Heart right ventricle (tissue), 16 donors: ENCODE measurements at places on chromosomes 3 and 15.

- H3K36me3 ChIP-seq: peaks cover 55% of the 10 kb centered on the region
- H3K27me3 ChIP-seq: no peaks in the 10 kb centered on the region
- DNase-seq: no peak
These were observed 8.1 kb downstream of the B2M start for GRCh38 chr15:44719293-44719999.

DNA sequence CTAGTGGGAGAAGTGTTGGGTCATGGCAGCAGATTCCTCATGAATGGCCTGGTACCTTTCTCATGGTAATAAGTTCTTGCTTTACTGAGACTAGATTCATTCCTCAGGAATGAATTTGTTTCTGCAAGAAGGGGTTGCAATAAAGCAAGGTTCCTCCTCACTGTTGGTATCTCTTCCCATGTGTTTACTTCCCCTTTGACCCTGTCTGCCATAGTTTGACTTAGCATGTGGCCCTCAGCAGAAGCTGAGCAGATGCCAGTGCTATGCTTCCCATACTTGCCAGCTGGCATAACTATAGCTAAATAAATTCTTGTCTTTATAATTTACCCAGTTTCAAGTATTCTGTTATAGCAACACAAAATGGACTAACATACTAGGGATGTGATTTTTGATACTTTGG is 163.6 kb upstream of the COL8A1 start:
- H3K27me3 ChIP-seq: no peaks in the 10 kb centered on the region
- no peak overlapping the region for H3K27ac ChIP-seq
- no peak overlapping the region for H3K4me3 ChIP-seq
- H3K4me1 ChIP-seq: no peaks in the 10 kb centered on the region
- DNase-seq: no peak

GRCh38 chr3:46318207-46318927 is 35.5 kb upstream of the CCR2 start:
- no peaks in the 10 kb centered on the region for H3K4me1 ChIP-seq
- no peak overlapping the region for H3K27ac ChIP-seq
- peaks cover 4% of the 10 kb centered on the region for H3K27me3 ChIP-seq
- DNase-seq: no peak

DNA sequence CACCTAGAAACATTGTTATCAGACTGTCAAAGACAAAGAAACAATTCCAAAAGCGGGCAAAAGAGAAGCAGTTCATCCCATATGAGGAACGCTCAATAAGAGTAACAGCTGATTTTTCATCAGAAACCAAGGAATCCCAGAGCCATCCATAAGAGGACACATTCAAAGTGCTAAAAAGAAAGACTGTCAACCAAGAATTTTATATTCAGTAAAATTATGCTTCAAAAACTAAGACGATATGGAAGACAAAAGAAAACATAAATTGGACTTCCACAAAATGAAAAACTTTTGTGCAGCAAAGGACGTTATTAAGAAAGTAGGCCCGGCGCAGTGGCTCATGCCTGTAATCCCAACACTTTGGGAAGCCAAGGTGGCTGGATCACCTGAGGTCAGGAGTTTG is 4.0 kb downstream of the LEO1 start:
- H3K27ac ChIP-seq: no peak overlapping the region
- no peak for DNase-seq
- H3K4me3 ChIP-seq: no peak overlapping the region
- H3K36me3 ChIP-seq: no peaks in the 10 kb centered on the region
- H3K4me1 ChIP-seq: peaks cover 22% of the 10 kb centered on the region

DNA sequence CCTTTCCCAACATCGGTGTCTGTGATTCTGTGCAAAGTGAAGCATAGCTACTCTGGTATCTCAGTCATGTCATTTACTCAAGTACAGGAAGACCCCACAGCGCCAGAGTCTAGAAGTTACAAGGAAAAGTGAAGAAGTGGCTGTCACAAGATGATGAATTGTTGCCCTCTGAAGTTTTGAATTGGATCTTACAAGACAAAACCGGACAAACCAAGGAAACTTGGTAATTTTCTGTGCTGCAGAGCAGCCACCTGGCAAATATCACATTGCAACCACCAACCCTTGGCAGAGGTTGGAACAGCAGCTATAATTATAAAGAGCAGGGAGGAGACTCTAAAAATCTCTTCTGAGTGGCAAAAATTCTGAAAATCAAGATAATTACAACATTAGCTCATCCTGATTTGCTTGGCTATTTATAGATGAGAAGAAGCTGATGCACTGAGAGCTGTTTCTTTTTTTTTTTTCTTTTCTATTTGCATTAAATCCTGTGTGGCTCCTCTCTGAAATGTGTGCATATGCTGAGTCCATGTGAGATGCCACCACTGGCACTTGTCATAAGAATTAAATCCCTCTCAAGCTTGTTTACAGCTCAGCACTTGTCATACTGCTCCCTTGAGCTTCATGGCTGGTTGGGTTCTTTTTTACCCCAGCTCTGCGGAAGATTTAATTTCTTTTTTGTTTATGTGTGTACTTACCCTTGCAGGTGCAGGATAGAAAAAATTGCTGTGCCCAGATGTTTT is 68.0 kb upstream of the MNS1 start:
- no peak for DNase-seq
- no peaks in the 10 kb centered on the region for H3K27me3 ChIP-seq
- no peak overlapping the region for H3K4me3 ChIP-seq
- no peaks in the 10 kb centered on the region for H3K36me3 ChIP-seq
- H3K4me1 ChIP-seq: no peaks in the 10 kb centered on the region

DNA sequence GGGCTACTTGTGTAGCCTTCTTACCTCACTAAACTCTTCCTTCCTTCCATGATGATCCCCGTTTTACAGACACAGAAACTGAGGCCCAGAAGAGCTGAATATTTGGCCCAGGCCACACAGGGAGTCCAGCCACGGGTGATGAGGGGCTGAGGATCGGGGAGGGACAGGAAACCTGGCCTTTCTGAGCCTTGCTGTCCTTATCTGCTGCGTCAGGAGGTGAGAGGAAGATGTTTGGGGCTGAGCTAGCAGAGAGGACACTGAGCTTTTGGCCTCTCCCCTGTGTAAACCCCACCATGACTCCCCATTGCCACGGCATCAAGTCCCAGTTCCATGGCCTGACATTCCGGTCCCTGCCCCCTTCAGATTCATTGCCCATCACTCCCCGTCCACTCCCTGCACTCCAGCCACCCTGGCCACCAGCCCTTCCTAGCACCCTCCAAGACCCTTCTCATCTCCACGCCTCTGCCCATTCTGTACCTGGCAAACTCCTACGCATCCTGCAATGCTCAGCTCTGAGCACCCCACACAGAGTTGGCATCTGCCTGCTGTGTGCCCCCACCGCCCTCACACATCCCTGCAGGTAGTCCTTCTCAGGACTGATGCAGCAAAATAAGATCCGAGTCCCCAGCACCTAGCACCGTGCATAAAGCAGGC is 103.0 kb downstream of the FBLN2 start:
- no peak overlapping the region for H3K4me3 ChIP-seq
- H3K27me3 ChIP-seq: peaks cover 22% of the 10 kb centered on the region
- no peak overlapping the region for H3K27ac ChIP-seq
- H3K36me3 ChIP-seq: no peaks in the 10 kb centered on the region
- peaks cover 30% of the 10 kb centered on the region for H3K4me1 ChIP-seq
- no peak for DNase-seq

- no peak for DNase-seq
- H3K4me3 ChIP-seq: no peak overlapping the region
- no peaks in the 10 kb centered on the region for H3K36me3 ChIP-seq
- H3K27me3 ChIP-seq: peaks cover 51% of the 10 kb centered on the region
These were observed 10.4 kb upstream of the TMEM202 start for GRCh38 chr15:72387741-72388140.

DNA sequence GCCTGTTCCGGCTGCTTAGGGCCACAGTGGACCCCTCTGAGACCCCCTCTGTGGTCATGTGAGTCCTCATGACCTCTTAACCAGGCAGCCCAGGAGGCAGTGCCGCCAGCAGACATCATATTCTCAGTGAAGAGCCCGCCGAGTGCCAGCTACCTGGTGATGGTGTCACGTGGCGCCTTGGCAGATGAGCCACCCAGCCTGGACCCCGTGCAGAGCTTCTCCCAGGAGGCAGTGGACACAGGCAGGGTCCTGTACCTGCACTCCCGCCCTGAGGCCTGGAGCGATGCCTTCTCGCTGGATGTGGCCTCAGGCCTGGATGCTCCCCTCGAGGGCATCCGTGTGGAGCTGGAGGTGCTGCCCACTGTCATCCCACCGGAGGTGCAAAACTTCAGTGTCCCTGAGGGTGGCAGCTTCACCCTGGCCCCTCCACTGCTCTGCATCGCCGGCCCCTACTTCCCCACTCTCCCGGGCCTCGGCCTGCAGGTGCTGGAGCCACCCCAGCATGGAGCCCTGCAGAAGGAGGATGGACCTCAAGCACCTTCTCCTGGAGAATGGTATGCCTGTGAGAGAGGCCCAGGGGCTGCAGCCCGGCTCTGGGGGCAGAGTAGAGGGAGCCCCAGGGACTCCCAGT is 176.1 kb downstream of the TBC1D2B start:
- no peak overlapping the region for H3K27ac ChIP-seq
- no peaks in the 10 kb centered on the region for H3K27me3 ChIP-seq
- DNase-seq: no peak
- no peaks in the 10 kb centered on the region for H3K36me3 ChIP-seq
- no peaks in the 10 kb centered on the region for H3K4me1 ChIP-seq

DNA sequence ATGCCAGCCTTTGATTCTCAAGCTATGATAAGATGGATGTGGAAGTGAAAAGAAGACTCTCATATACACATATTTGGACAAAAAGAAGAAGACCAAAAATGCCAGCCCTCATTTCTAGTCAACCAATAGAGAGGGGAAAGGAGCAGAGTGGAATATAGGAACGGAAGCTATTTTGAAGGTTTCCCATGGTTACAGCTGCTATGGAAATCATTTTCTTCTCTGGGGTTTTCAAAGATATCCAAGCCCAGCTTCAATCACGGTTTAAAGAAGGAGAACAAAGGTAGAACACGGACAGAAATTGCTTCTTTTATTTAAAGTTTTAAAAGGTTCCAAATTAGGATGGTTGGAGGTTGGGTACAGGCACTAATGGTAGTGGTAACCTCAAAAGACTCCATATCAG is 181.0 kb upstream of the PRICKLE2 start:
- H3K4me1 ChIP-seq: no peaks in the 10 kb centered on the region
- no peak overlapping the region for H3K4me3 ChIP-seq
- H3K27ac ChIP-seq: no peak overlapping the region
- no peak for DNase-seq

- no peak for DNase-seq
- no peaks in the 10 kb centered on the region for H3K36me3 ChIP-seq
- H3K27ac ChIP-seq: no peak overlapping the region
These were observed 111.8 kb upstream of the DPH6 start for GRCh38 chr15:35657679-35658311.

GRCh38 chr3:32782407-32782806 is 35.4 kb upstream of the TRIM71 start:
- H3K36me3 ChIP-seq: no peaks in the 10 kb centered on the region
- H3K27me3 ChIP-seq: no peaks in the 10 kb centered on the region
- H3K4me1 ChIP-seq: peaks cover 8% of the 10 kb centered on the region
- H3K4me3 ChIP-seq: no peak overlapping the region
- DNase-seq: no peak

DNA sequence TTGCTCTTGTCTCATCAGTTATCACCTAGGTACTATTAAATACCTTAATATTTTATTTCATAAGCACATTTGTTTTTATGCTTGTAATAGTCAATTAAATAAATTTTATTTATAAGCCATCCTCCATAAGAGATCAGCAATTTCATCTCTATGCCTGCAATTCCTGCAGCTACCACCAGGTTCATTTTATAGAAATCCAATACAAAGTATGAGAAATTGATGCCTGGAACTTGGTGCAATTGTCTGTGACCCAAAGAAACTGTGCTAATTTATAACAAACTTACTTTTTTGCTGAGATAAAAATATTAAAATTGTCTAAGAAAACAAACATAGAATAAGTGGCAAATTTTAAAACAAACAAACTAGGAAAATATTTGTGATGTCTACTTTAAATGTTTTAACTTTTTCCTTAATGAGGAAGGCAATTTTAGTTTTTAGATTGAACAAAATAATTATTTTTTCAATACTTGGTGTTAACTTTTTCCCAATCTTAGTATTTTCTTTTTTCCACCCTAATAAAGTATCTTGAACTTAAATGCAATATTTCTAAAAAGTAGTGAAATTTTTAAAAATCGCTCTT is 1026.6 kb downstream of the ROBO1 start:
- H3K27me3 ChIP-seq: no peaks in the 10 kb centered on the region
- H3K27ac ChIP-seq: no peak overlapping the region
- H3K36me3 ChIP-seq: no peaks in the 10 kb centered on the region
- no peak for DNase-seq
- no peak overlapping the region for H3K4me3 ChIP-seq

- no peaks in the 10 kb centered on the region for H3K27me3 ChIP-seq
- no peak overlapping the region for H3K4me3 ChIP-seq
- DNase-seq: no peak
- H3K27ac ChIP-seq: no peak overlapping the region
- H3K4me1 ChIP-seq: no peaks in the 10 kb centered on the region
- H3K36me3 ChIP-seq: no peaks in the 10 kb centered on the region
These were observed 35.4 kb downstream of the RNU5B-1 start for GRCh38 chr15:65339920-65340319.

DNA sequence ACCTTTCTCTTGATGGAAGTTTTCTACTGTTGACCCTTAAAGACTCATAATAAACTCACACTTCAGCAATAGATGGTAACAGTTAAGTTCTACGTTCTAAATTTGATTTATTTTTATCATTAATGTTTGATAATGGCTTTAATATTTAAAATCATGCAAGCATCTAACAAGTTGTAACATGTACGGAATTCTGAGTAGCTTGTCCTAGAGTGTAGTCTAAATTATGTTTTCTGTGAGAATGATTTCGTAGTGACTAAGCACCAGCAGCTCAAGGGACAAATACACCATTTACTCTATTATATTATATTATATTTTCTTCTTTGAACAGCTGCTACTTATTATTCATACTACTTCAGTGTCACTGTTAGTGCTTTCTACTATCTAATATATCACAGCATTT is 345.6 kb downstream of the NLGN1 start:
- H3K27ac ChIP-seq: no peak overlapping the region
- no peak for DNase-seq
- H3K4me1 ChIP-seq: no peaks in the 10 kb centered on the region
- no peaks in the 10 kb centered on the region for H3K27me3 ChIP-seq

- H3K27me3 ChIP-seq: peaks cover 24% of the 10 kb centered on the region
- no peaks in the 10 kb centered on the region for H3K4me1 ChIP-seq
- no peak for DNase-seq
- H3K4me3 ChIP-seq: no peak within 1 kb of the TSS
These were observed at the start of gene REC114 for GRCh38 chr15:73442968-73443367. TSS of gene REC114 (plus strand) at chr15:73443164. CDS start at chr15:73443186, 22 bp downstream.

DNA sequence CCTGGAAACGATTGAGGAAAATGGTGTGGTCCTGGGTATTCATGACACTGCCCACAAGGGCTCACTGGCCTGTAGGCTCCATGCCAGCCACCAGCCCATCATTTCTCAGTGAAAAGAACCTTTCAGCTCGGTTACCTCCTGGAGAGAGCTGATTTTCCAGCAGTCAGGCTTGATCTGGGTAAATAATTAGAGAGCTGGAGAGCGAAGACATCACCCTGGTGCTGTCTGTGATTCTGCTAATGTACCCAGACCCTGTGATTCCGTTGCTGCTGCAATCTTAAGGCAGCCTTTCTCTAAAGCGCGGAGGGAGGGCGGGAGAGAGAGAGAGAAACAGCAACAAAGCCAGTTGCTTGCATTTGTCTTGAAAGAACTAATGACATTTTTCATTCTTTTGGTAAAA is 221.9 kb upstream of the TOPAZ1 start:
- no peaks in the 10 kb centered on the region for H3K36me3 ChIP-seq
- H3K4me3 ChIP-seq: no peak overlapping the region
- peaks cover 67% of the 10 kb centered on the region for H3K27me3 ChIP-seq
- H3K4me1 ChIP-seq: peaks cover 9% of the 10 kb centered on the region
